ENCODE measurements at places on chromosomes 6 and 20.
A peak's percentile ranks its signal among the peaks of the same experiment; 100 is the strongest.

- no peak for DNase-seq
Measured at GRCh38 chr6:117495869-117496268, 13.4 kb downstream of the DCBLD1 start.

DNA sequence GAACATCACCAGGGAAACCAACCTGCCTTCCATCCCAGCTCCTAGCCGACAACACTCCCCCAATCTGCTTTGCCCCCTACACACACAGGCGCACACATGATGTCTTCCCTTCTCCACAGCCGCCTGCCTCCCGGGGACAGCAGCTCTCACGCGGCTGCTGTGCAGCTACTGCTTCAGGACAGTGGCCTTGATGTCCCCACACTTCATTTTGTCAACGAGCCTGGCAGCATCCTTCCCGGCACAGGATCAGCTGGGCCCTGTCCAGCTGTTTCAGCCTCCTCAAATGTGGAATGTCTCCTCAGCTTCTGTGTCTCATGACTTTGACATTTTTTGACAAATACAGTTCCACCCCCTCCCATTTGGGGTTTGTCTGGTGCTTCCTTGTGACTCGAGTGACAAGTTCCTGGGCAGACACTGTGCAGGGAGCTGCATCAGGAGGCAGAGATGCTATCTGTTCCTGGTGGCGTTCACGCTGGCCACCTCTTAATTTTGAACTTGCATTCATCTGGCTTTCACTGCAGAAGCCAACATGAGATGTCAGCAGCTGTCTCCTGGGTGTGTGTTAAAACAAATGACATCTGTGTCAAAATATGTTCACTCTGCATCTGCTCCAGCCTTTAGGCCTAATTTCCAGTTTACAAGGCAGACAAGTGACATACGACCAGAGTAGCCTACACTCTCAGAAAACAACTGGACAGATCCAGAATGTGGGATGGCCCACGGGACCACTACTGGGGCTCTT, 57.2 kb downstream of the GINS1 start:
- no peak for DNase-seq

- DNase-seq: no peak
Measured at GRCh38 chr20:32391003-32391402, 32.9 kb downstream of the ASXL1 start.

- DNase-seq: no peak
Measured at GRCh38 chr6:145139140-145139850, 596.0 kb downstream of the EPM2A start.

GRCh38 chr6:53369876-53370515, 21.2 kb upstream of the ELOVL5 start:
- DNase-seq: no peak

DNA sequence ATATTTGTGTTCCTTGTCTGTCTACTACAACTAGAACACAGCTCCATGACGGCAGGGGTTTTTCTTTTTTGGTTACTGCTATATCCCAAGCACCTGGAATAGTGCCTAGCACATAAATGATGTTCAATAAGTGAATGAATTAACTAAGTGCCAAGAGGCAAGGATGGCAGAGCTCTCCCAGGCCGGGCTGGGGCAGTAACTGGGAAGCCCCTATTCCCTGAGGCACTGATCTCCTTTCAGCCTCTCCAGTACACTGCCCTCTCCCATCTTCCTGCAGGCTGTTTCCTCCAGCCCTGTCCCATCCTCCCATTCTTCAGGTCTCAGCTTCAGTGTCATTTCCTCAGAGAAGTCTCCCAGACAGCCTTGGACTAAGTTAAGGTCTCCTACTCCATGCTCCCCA, 29.0 kb upstream of the SPDEF start:
- no peak for DNase-seq

DNA sequence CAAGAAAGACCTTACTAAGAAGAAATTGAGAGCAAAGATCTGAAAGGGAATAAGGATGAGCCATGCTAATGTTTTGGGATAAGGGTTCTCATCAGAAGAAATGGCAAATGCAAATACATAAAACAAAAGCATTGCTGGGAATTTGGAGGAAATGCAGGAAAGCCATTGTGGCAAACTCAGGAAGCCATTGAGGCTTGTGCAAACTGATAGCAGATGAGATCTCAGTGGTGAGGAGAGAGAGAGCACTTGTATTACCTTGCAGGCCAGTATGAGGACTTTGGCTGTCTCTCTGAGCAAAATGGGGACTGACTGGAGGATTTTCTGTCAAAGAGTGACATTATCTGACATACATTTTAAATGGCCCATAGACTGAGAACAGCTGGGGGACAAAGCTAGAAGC, 103.0 kb downstream of the ADGRB3 start:
- DNase-seq: no peak

DNA sequence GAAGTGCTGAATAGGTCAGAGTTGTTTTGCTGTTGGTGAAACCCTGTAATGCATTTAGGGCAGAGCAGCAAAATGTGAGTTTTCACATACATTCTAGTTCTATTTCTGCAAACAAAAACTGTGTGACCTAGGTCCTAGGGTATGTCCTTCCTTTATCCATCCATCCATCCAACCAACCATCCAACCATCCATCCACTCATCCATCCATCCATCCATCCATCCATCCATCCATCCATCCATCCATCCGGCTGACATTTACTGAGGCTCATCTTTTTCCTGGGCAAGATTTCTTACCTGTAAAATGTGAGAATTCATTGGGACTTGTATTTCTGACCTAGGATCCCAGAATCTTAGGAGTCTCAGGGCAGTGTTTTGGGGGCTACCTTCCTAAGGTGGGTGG, 14.5 kb downstream of the PNPLA1 start:
- no peak for DNase-seq

GRCh38 chr20:58021481-58021880, 207.0 kb downstream of the ANKRD60 start:
- no peak for DNase-seq

GRCh38 chr6:160036790-160037206, 67.9 kb downstream of the IGF2R start:
- DNase-seq: no peak

GRCh38 chr20:54545676-54546358, 70.4 kb downstream of the DOK5 start:
- DNase-seq: no peak

- no peak for DNase-seq
Measured at GRCh38 chr6:155882527-155883333, 427.1 kb upstream of the NOX3 start.

GRCh38 chr20:56412473-56412790, 372 bp downstream of the CASS4 start:
- DNase-seq: no peak

GRCh38 chr6:125746731-125747588, 2.5 kb upstream of the HEY2 start:
- peak; percentile 51 for DNase-seq

- DNase-seq: no peak
Measured at GRCh38 chr6:111899531-111899930, 26.3 kb upstream of the FYN start.

GRCh38 chr6:129895692-129896091, 34.6 kb upstream of the TMEM244 start:
- no peak for DNase-seq

GRCh38 chr6:130836055-130836640, 8.9 kb downstream of the SMLR1 start:
- no peak for DNase-seq

GRCh38 chr6:11229655-11230046, 2.8 kb downstream of the NEDD9 start:
- no peak for DNase-seq

- DNase-seq: no peak
Measured at GRCh38 chr6:91501930-91502329, 915.1 kb upstream of the MAP3K7 start.

DNA sequence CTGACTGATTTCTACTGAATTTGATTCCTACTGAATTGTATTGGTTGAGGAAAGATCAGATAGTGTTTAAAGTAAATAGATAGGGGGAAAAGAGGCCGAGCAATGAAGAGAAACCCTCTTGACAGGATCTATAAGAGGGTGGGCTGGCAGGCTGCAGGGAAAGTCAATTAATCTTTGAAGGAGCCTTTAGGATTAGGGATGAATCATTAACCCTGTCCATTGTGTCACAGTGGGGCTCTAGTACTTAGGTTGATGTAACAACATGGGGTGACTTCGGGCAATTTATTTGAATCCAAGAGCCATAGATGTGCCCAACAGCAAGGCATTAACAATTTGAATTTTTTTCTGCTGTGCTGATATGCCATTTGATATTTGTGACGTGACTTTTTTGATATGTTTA, 7.5 kb downstream of the RFX6 start:
- no peak for DNase-seq

DNA sequence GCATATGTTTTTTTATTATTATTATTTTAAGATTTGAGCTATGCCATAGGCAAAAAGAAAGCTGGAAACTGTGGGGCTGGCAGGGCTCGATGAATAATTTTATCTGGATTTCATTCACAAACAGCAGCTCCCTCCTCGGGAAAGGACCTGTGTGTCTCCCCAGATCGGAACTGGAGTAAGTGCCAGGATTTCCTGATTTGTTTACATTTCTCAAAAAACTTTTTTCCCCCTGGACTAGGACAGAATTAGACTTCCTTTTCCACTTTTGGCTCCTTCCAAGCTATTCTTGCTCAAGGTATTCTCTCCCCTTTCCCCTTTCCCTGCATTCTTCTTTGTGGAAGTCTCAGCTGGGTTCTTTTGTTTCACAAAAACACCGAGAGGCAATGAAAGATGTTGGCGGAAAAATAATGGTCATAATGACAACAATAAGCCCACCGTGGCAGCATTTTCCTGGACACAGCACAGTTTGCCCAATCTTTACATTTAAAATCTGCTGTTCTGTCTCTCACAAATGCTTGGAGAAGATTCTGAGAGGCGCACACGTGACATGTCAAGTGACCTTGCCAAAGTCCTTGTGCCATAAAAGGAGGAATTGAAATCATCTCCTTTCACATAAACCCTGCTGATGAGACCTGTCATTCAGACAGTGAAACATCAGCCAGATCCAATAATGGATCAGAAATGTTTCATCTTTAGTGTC, 85.8 kb upstream of the PREP start:
- no peak for DNase-seq

GRCh38 chr20:59848182-59848581, 85.3 kb downstream of the SYCP2 start:
- DNase-seq: no peak

- DNase-seq: no peak
Measured at GRCh38 chr20:5612581-5613301, 137.5 kb upstream of the SHLD1 start.

DNA sequence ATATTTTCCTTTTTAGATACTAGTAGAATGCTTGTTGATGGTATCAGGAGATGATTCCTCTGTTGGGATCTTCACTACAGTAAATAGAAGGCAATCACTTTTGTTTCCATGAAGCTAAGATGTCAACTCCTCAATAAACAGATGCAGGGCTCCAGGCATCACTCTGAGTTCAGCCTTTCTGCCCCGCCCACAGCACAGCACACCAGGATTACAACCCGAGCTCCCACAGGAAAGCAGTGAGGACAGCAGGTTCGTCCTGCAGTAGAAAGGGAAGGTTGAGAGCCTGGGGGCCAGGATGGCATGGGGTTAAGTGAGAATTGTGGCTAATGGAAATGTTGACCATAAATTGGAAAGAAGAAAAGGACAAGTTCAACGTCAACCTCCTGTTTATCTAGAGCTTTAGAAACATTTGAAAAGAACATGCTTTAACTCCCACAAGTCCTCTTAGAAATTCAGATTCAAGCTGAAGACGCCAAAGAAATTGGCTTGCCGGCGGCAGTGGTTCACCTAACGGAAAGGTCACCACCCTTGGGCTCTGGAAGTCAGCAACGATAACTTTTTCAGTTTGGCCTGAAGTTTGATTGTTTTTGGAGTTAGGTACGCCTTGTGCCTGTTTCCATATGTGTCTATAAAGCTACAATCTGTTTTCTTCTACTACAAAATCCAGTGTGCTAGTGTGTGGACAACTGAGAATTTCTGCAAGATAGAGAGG, 144.4 kb upstream of the PDE10A start:
- no peak for DNase-seq

GRCh38 chr6:35493307-35493983, 3.4 kb downstream of the TEAD3 start:
- DNase-seq: no peak

DNA sequence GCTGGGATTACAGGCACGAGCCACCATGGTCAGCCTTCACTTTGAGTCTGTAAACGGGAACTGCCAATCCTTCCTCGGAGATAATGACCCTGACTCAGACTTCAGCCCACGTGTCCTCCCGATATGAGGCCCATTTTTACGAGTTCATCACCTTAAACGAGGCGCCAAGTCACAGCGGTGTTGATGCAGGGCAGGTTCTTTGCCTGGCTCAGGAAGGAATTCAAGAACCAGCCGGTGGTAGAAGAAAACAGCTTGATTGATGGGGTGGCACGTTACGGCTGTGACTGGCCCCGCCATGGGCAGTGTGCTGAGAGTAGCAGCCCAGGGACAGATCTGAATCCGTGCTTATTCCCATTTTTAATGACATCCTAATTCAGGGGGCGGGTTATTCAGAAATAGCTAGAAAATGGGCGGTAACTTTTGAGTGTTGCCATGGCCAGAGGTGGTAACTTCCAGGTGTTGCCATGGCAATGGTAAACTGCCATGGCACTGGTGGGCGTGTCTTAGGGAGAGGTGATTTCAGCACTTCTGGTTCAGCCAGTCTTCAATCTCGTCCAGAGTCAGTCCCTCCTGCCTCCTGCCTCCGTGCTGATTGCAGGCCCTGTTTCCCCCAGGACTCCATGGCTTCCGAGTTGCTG, 9.1 kb upstream of the MAP1LC3A start:
- no peak for DNase-seq

GRCh38 chr6:138971601-138972000, 16.5 kb downstream of the REPS1 start:
- no peak for DNase-seq

DNA sequence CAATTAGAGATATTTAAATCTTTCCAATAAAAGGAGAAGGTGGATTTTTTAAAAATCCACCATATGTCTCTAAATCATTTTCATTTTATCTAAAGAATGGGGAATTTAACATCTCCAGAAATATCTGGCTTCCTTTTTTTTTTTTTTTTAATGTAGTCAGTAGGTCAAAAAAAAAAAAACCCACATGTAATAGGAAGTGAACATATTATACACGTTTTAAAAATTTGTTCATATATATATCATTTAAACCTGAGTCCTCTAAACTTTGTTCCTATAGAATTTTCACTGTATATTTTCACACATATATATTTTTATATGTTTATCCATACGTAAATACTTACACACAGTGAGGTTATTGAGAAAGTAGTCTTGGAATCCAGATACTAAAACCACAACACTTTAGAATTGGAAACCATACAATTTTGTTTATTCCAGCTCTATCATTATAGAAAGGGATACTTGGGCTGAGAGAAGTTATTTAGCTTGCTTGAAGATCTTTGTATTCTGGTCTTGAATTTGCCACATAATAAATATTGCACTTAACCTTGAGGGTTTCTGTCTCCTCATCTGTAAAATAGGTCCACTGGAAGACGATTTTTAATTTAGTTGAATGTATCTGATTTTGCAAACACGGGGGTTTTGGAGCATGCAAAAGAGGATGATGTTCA, 62.1 kb upstream of the ZNF217 start:
- DNase-seq: no peak

GRCh38 chr6:138486249-138487101, 12.8 kb downstream of the NHSL1 start:
- DNase-seq: no peak

All from T-helper 22 cell (primary cell).